Activated B cell treated with CpG ODN at 0.5 μM for 24 hours (primary cell): ENCODE measurements at places on chromosomes 13 and 19.

GRCh38 chr13:42377640-42378382, 105.9 kb downstream of the AKAP11 start:
- no peak for DNase-seq

DNA sequence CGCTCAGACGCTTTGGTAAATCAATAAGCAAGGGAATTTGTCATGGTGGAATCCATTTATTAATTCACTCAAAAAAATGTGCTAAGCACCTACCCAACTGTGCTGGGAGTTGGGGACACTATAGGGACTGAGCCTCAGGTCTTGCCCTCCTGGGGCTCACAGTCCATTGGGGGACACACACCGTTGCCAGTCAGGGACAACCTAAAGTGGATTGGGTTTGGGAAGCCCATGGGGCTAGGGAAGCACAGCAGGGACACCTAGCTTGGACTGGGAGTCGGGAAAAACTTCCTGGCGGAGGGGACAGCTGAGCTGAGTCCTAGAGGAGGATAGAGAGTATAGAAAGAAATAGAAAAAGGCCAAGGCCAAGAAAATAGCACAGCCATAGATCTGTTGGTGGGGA, 8.5 kb downstream of the FOSB start:
- DNase-seq, result no peak

DNA sequence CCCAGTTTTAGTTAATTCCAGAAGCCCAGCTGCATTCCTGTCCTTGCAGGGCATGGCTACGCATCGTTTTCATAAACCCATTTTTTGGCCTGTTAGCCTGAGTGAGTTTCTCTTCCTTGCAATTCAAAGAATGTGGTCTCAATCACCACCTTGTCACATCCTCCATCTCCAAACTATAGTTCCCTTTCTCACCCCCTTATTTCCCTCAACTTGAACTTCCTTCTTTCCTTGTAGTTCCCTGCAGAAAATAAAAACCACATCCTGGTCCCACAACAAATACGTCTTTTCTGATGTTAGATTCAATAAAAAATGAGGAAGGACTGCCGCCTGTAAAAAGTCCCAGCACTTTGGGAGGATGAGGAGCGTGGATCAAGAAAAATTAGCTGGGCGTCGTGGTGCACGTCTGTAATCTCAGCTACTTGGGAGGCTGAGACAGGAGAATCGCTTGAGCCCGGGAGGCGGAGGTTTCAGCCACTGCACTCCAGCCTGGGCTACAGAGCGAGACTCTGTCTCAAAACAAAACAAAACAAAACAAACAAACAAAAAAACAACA, 13.2 kb downstream of the ADGRE3 start:
- no peak for DNase-seq

DNA sequence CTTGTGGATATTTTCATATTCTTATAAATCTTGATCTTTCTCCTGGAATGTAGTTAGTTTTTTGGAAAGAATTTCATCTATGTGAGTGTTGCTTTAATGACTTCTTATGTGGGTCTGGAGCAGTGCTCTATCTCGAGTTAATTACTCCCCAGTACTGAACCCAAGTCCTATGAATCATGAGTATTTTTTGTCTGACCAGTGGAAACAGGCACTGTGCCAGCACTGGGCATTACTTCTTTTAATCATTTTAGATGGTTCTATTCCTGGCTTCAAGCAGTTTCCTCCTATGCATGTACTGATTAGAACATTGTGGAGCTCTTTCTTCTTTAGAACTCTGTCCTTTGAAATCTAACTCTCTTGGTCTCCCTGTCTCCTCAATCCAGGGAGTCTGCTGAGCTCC, 466.3 kb downstream of the PCDH17 start:
- no peak for DNase-seq

GRCh38 chr19:1249990-1250436, 1.6 kb downstream of the MIDN start:
- no peak for DNase-seq

GRCh38 chr19:4695224-4695731, 25.1 kb upstream of the MYDGF start:
- no peak for DNase-seq

DNA sequence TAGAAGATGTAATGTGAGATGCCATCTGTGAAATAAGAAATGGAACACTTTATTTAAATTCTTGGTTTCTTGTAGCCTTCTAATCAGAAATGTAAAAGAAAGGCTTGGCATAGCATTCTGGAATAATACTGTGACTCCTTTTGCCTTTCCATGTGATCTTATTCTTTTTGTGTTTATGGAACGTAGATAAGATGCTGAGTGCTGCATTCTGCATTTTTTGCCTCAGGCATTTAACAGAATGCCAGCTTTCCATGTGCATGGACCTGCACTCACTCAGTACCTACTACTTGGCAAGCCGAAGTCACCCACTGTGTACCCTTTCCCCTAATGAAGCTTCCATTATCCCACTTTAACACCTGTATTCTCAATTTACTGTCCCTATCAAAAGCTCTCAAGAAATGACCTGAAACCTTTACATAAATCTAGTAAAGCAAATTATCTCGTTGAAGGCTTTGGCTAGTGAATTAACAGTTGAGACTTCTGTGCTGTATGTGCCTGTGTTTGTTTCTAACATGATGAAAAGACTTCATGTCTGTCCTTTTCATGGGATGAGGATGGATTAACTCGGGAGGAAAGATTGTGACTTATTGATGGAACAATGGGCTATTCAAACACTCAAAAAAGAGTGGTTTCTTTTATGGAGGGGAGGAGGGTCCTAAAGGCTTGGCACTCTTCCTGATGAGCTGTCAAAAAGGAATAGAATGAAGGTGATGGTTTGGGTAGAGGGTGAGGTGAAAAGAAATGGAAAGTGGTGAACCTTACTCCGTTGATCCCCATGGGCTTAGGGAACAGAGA, 44.7 kb upstream of the FRY start:
- DNase-seq, result no peak

DNA sequence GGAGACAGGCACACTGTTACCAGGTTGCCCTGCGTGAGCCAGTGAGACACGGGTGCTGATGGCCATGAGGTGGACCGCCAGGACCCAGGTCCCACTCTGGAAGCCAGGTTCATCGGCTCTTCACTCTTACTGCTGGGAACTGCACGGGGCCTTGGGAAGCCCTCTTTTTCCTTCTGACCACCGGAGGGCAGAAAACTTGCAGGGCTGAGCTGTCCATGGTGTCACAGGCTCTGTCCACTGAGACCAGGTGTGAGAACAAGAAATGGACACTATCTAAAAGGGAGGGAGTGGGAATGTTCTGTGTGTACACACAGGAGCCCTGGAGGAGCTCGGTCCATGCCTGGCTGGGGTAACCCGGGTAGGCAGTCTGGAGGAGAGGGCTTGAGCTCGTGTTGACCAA, 93.4 kb downstream of the UQCRFS1 start:
- DNase-seq, result no peak

GRCh38 chr13:32432856-32433255, 4.9 kb upstream of the N4BP2L1 start:
- DNase-seq, result no peak

GRCh38 chr13:85529218-85529594, 270.0 kb downstream of the SLITRK6 start:
- no peak for DNase-seq

DNA sequence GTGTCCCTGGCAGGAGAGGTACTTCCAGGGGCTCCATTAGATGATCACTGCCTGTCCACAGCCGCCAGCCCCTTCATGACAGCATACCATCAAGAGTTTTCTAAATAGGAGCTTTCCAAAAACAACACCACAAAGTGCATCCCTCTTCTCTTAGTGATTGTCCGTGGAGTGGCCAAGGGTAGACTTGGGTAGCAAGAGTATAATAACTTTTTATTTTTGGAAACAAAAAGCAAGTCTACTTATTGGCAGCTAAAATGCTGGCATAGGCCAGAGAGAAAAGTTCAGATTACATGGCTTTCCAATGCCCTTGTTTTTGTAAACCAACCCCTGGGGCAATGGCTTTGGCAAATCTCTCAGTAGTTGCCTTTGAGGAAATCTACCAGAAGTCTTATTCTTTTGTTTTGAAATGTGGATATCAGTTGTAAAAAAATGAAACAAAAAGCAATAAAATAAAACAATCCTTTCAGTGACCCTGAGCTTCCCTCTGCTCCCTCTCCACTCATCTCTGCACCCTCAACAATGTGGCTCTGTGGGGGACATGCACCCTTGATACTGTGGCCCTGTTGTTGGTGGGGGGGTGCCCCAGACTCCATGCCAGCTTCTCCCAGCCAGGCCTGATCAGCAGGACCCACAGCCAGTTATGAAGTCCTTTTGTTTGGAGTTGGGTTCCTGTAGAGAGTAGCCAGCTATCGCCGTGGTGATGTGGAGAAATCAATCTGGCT, 294.1 kb downstream of the DLEU7 start:
- DNase-seq, result no peak

- DNase-seq, result no peak
Measured at GRCh38 chr13:23899555-23899954, 2.3 kb upstream of the C1QTNF9B start.

GRCh38 chr13:75779393-75779792, 143.3 kb downstream of the LMO7 start:
- DNase-seq, result no peak

DNA sequence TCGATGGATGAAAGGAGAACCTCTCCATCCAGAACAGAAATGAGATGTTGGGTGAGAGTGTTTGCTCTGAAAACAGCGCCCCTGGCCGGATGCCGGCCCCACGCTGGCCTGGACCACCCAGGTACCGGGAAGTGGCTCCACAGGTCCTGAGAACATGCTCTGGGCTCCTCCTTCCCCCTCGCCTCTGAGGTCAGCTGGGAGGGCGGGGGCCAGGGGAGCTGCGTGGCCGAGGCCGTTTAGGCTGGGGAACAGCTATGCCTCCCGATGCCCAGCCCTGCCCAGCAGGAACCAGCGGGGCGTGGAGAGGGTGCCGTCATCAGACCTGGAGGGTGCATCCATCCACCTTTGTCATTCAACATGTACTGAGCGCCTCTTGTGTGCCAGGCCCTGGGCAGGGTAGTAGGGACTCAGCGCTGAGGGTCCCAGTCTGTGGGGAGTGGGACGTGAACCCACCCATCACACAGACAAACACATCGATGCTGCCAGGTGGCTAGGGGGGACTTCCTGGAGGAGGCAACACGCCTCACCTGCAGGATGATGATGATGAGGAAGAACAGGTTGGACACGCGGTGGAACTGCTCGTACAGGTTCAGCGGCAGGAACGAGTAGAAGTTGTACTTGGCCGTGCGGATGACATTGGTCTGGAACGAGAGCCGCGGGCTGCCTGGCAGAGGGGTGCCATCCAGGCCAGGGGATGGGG, 4.2 kb downstream of the ATP8B3 start:
- no peak for DNase-seq

DNA sequence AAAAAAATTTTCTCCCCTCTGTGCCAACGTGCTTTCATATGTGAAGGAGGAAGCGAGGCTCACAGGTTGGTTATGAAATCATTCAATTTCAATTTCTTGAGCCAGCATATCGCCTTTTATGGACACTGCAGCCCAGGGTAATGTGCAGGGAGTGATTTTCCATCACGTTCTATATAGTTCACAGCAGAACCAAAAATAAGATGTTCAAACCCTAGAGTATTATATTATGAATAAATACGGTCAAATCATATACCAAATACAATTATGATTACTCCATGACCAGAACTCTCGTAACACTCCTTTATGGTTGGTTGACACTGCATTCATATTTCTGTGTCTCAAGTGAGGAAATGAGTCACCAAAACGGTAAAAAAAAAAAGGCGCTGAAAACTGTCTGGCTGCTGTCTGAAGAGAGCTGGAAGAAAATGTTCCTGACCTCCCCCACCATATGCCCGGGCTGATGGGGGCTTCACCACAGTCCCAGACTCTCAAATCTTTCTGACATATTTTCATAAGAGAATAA, 75.8 kb upstream of the UBAC2 start:
- DNase-seq, result no peak

DNA sequence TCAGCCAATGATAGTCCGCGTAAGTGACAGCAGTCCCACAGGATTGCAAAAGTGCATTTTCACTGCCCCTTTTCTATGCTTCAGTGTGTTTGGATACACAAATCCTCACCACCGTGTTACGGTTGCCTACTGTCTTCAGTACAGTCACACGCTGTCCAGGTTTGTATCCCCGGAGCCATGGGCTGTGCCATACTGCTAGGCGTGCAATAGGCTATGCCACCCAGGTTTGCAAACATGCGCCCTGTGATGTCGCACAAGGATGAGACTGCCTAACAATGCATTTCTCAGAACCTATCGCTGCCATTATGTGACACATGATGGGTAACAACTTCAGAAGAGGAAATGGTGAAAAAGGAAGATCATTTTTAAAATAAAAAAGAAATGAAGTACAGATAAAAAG, 16.8 kb upstream of the ADPRHL1 start:
- no peak for DNase-seq

DNA sequence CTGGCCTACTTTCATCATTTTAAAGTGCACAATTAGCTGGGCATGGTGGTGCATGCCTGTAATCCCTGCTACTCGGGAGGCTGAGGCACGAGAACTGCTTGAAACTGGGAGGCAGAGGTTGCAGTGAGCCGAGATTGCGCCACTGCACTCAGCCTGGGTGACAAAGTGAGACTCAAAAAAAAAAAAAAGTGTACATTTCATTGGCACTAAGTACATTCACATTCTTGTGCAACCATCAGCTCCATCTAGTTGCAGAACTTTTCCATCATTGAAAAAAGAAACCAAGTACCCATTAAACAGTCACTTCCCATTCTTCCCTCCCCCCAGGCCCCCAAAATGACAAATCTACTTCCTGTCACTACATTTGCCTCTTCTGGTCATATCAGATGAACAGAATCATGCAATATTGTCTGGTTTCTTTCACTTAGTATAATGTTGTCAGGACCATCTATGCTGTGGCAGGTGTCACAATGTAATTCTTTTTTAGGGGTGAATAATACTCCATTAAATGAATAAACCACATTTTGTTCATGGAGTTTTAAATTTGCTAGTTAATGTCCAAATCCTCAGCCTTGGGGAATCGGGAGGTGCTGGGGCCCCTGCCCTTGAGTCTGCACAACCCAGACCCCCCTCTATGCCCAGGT, 7.4 kb upstream of the SIGLEC11 start:
- DNase-seq, result no peak

GRCh38 chr13:32200741-32201140, 114.4 kb downstream of the ZAR1L start:
- no peak for DNase-seq

GRCh38 chr19:4642625-4643024, 3.3 kb downstream of the TNFAIP8L1 start:
- no peak for DNase-seq

DNA sequence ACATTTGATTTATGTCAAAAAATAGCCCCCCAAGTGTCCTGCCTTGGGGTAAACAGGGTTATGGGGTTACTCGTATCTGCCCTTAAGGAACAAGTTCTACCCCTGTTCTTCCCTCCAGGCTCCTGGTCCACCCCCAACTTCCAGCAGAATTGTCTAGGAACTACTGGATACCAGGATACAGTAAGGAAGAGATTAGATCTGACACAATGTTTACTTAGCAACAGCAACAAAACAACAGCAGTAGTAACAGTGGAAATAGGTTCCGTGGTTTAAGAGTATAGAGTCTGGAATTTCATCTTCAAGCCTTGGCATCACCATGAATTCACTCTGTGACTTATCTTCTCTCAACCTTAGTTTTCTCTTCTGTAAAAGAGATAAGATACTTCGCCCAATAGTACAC, 1.7 kb upstream of the FAM98C start:
- no peak for DNase-seq
